ENCODE measurements at places on chromosomes 16 and 17.

DNA sequence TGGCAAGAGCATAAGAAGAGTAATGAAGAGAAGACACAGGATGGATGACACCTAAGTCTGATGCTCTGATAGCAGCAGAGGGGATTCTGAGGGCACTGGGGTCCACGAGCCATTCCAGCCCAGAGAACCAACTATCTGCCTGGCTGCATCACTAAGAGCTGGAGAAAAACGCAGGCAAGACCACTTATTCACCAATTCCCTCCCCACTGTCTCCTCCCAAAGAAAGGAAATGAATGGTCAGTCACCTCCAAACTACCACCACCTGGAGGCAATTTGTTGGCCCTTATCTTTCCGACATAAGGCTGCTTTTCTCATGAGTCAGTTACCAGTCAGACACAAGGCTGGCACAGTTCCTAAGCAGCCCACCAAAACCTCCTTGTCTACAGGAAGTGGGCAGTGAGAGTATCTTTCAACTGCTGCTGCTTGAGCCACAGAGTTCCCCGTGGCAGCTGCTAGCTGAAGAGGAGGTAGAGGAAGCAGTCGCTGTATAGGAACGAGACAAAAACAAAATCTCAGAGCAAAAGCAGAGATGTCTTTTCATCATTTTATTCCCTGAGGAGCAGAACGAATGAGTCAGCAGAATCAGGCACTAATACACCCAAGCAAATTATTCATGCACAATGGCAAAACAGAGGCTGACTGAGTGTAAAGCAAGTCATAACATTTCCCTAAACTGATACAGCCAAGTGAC, 111.1 kb downstream of the SMG6 start:
- peak; percentile 17 for DNase-seq

DNA sequence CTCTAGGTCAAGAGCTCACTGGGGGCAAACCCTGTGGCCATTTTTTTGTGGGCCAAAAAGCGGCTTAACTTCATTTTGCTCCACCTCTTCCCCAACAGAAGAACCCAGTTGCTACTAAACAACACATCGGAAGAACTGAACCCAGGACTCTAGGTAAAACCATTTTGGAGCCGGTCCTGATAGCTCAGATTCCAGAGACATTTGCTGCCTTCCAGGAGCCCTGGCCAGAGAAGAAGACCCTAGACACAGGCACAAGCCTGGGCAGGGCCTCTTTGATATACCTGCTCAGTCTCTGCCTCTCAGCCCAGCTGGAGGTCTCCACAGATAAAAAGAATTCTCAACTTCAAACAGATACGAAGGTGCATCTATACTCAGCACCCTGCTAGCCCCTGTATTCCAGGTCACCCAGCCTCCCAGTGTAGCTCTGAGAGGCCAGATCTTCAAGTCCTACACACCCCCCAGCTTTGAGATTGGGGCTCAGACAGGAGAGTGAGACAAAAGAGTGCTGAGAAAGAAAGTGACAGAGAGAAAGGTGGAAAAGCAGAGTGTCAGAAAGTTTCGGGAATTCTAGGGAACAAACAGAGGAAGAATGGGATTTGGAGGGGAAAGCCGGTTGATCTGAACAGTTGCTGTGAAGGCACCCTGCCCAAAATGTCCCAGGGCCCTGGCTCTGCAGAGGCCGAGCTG, 6.6 kb upstream of the HOXB9 start:
- no peak for DNase-seq

- DNase-seq, result no peak
Measured at GRCh38 chr17:63390090-63390489, 56.0 kb downstream of the CYB561 start.

DNA sequence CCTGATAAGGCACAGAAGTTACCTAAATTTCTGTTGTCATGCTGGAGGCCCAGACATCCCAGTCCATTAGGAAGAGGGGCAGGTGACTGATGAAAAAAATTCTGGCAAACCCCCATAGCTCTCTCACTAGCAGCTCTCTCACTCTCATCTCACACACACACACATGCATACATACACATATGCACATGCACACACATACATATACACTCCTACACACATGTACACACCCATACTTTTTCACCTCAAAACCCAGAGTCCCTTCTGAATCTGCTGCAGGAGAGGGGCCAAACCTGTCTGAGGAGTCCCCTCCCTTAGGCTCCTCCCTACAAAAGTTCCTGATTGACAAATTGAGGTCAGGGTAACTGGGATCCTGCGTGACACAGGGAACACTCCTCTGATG, 22.6 kb upstream of the SDR42E2 start:
- no peak for DNase-seq

DNA sequence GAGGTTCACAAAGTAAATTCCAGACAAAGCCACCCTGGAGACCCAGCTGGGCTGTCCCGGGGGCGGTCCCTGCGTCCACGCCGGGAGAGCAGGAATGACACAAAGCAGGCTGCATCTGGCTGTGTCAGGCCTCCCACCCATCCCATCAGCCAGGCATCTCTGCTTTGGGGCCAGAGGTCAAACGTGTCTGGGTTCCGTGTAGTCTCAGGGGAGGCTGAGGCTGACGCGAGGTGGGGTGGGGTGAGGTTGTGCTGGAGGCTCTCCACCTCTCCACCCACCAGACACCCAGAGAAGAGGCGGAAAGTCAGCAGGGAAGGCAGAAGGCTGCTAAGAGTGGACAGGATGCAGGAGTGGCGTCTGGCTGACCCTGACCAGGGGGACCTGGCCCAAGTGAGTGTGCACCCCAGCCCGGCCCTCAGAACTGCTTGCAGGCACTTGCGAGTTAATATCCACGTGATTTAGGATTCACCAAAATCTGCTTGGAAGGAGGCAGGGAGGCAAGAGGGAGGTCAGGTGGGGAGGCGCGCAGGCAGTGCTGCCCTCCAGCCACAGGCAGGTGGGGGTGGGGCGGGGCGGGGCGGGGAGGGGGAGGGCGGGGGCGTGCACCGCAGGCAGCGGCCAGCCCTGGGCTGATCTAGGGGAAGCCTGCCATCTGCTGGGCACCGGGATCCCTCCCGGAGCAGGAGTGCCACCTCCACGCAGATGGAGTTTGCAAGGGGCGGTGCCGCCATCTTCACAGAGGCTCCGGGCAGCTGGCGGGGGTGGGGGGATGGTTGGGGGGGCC, 44.3 kb downstream of the TBC1D16 start:
- peak; percentile 74 for DNase-seq
